ENCODE measurements at places on chromosomes 5 and 9.

GRCh38 chr9:91766315-91767069 is 183.5 kb downstream of the ROR2 start:
- DNase-seq: no peak

- no peak for DNase-seq
Measured at GRCh38 chr9:16320338-16320902, 550.0 kb downstream of the BNC2 start.

DNA sequence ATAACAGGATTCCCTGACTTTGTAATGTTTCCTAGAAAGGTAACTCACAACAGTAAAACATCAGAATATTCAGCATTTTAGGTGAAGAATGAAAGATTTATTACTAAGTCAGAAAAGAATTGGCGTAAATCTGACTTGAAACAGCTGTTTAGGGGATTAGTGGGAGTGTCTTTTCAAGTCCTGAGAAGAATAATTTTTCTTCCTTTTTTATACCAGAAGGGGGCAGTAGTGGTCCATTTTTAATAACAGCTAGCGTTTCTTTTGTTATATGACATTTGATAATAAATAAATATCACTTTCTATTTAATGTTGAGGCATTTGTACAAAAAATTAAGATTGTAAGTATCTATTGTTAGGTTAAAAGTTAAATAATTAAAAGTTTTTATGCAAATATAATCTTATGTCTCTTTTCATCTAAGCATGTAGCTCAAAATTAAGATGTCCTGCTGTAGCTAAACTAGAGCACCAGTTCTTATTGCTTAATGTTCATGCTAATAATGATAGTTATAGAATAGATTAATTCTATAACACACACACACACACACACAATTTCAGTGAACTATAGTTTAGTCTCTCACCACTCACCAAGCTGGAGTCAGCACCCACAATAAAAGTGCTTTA is 258.7 kb upstream of the ARRDC3 start:
- DNase-seq: no peak

DNA sequence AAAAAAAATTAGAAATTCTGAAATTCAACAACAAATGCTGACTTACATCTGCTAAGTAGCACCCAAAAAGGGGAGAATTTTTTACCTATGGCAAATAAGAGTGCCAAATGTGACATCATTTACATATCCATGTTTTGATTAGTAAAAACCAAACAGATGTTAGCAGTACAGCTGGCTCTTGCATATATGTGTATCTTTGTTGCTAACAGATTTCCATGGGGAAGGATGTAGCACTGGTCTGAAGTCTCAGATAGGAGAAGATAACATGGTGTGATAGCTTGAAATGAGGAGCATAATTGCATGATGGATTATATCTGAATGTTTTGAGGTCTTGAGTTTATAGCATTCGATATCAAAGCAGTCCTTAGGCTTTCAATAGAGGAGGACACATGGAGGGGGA is 17.5 kb downstream of the PIK3R1 start:
- DNase-seq: no peak

GRCh38 chr5:141298376-141298775 is 5.5 kb downstream of the SLC25A2 start:
- DNase-seq: no peak

GRCh38 chr5:71830681-71831539 is 111.8 kb downstream of the CARTPT start:
- DNase-seq: no peak

- no peak for DNase-seq
Measured at GRCh38 chr5:143056792-143057579, 286.8 kb downstream of the ARHGAP26 start.

GRCh38 chr5:62779010-62779422 is 200.4 kb downstream of the LRRC70 start:
- no peak for DNase-seq

DNA sequence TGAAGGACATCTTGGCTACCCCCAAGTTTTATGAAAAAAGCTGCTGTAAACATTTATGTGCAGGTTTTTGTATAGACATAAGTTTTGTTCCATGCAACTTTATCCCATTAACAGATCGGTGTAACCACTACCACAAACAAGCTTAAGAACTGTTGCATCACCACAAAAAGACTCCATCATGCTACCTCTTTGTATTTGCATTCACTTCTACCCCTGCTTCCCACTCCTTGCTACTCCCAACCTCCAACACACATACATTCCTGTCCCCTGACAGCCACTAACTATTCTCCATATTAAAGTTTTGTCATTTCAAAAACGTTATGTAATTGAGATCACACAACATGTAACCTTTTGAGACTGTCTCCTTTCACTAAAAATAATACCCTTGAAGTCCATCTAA is 57.8 kb upstream of the LHFPL2 start:
- no peak for DNase-seq

GRCh38 chr5:14245132-14245925 is 102.2 kb downstream of the TRIO start:
- no peak for DNase-seq

DNA sequence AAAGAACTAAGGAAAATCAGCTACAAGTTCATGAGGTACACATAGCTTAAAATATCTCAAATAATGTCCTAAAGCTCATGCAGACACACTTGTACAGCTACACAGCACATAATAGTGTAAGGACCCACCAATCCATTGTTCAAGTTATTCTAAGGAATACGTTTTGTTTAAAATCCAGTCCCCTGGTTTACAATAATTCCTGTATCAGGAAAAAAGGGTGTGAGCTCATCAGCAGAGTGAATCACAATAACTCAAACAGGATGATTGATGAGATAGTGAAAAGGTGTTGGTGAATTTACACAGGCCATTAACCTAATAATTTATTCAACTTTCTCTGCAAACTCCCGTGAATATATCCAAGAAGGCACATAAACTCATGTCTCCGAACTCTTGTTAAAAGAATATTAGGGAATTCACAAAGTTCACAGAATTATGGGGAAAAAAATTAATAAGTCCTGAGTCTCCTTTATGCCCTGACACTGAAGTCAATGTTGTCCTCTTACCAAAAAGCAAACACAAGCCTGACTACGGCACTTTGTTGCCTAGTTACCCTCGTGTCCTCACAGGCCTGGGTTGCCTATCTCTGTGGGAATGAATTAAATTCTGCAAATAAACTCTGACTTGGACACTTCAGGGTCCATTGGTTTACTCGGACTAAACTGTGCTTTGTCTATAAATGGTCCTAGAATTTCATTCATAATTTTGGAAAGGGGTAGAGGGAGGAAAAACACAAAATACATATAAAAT is 142.8 kb upstream of the PDE4D start:
- no peak for DNase-seq

- DNase-seq: no peak
Measured at GRCh38 chr9:6489099-6489498, 76.1 kb downstream of the UHRF2 start.

GRCh38 chr5:97528941-97529340 is 345.9 kb upstream of the RIOK2 start:
- no peak for DNase-seq

DNA sequence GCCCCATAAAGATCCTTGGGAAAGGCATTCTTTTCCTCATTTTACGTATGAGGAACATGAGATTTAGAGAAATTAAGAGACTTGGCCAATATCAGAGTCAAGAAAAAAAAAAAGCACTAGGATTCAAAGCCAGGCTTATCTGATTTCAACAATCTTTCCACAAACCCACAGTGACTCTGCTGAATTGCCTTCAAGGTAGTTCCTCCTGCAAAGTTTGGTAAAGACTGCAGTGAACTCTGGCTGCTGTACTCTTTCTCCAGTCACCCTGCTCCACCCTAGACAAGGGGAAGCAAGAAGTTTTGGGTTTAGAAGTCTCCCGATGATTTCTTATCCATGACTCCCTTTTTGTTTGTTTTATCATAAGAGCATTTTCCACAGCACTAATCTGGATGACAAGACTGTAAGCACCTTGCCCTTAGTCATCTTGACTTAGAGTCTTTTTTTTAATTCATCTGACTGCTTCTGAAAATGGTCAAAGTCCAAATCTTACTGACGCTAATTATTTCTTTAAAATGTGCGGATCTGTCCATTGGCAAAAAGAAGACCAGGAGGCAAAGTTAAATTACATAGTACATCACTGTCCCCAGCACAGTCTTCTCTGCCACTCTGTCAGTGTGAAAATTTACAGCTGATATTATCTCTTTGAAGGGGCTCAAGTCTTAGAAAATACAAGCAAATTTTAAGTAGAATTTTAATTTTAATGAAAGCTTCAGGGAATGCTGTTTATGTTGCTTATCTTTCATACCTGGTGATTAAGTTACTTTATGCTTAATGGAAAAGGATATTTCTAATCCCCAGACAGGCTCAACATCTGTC is 180.1 kb downstream of the TTLL11 start:
- no peak for DNase-seq

GRCh38 chr5:138544181-138545134 is 1.4 kb upstream of the ETF1 start:
- DNase-seq: no peak

GRCh38 chr5:164361986-164362385 is 856.6 kb downstream of the MAT2B start:
- DNase-seq: no peak

- no peak for DNase-seq
Measured at GRCh38 chr5:91061946-91062562, 321.1 kb downstream of the ARRDC3 start.

- DNase-seq: no peak
Measured at GRCh38 chr9:73146111-73146815, 5.4 kb upstream of the ANXA1 start.

DNA sequence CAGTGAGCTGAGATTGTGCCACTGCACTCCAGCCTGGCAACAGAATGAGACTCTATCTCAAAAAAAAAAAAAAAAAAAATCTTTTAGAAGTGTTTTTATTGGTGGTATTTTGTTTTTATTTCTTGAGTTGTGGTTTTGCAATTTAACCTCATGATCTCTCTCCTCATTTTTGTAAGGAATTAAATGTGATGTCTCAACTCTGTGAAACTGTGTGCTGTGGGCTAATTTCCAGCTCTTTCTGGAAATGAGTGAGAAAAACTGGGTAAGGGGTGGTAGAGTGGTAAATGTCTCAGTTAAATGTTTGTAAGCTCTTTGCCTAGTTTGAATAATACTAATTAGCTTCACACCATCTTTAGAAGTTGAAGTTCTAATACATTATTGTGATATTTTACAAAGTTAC is 29.0 kb downstream of the ACO1 start:
- DNase-seq: no peak

DNA sequence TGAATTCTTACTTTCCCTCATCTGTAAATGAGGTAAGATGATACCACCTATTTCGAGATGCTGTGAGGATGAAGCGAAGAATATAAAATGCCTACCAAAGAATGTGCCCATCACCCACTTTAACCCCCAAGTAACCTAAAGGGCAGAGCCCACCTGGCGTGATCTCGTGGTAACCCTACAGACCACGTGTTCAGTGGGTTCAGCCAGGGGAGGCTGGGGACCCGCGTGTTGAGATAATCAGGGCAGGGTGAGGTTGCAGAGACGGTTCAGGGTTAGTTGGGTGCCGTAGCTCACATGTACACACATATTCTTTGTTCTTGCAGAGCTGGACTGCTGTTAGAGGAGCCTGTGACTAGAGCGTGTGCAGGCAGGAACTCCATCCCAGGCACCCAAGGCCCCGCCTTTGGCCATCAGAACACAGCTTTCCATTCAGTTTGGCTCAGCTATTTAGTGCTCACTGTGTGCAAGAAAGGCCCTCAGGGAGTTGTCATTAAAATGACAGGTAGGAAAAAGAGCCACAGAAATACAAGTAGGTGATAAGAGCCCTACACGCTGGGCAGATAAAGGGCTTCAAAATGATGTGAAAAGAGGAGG is 56.5 kb upstream of the HAND1 start:
- no peak for DNase-seq

- DNase-seq: no peak
Measured at GRCh38 chr5:45521067-45521466, 175.1 kb downstream of the HCN1 start.

- no peak for DNase-seq
Measured at GRCh38 chr5:84119252-84119651, 265.4 kb downstream of the EDIL3 start.

DNA sequence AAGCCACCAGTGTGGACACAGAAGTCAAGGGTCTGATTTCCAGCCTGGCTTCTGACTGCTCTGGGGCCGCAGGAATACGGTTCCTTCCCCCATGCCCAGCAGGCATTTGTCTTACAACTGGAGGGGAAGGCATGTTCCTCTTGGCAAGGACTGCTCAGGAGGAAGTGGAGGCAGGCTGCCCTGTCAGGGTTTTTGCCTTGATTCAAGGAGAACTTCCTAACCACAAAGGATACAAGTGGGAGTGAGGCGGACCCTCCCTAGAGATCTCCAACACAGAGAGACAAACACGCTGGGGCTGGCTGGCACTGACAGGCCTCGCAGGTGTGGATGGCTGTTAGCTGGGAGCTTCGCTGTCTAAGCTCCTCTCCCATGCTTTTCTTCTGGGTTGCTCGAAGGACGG is 19.1 kb downstream of the TGFBI start:
- DNase-seq: no peak

DNA sequence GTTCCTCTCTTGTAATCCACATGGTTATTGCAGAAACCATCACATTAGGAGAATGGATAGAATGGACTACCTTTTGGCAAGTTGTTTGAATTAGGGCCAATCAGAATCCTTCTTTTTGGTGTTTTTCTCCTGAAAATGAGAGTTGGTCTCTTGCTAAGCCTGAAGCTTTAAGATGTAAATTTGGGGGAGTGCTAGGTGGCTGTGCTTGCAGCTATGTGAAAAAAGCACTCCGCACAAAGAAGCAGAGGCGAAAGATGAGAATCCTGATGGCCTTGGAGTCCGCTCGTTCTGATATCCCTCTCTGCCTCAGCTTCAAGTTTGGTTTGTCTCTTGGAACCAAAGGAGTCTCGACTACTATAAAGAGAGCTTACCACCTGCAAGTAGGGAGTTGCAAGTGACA is 63.6 kb downstream of the INIP start:
- DNase-seq: no peak

DNA sequence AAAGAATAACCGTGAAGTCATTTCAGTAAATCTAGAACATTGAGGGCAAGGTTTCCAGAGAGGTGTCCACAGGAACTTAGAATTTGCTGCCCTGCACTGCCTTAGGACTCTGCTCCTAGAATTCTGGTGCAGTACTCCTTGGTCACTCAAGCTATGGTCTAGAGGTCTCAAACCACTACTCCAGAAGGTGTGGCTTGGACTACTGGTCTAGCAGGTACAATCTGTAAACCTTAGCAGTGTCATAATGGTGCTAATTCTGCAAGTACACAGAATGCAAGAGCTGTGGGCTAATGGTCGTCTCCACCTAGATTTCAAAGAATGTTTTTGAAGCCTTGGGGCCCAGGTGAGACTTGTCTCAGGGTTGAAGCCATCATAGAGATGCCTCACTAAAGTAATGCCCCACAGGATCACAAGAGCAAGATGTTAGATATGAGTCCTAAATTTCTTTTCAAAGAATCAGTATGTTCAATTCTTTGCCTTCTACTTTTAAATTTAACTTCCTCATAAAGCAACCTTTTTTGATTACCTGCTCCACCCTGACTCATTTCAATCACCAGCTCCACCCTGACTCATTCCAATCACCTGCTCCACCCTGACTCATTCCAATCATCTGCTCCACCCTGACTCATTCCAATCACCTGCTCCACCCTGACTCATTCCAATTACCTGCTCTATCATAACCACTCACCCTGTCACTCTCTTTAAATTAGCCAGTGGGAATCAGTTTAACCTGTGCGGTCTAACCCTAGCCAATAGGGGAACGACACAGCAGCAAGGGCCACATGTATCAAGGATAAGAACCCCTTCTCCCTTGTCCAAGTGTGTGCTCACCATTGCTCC is 1111.8 kb upstream of the ACO1 start:
- DNase-seq: no peak

- no peak for DNase-seq
Measured at GRCh38 chr5:67289763-67290521, 93.3 kb upstream of the CD180 start.
